ENCODE measurements at places on chromosomes 2 and 18.

DNA sequence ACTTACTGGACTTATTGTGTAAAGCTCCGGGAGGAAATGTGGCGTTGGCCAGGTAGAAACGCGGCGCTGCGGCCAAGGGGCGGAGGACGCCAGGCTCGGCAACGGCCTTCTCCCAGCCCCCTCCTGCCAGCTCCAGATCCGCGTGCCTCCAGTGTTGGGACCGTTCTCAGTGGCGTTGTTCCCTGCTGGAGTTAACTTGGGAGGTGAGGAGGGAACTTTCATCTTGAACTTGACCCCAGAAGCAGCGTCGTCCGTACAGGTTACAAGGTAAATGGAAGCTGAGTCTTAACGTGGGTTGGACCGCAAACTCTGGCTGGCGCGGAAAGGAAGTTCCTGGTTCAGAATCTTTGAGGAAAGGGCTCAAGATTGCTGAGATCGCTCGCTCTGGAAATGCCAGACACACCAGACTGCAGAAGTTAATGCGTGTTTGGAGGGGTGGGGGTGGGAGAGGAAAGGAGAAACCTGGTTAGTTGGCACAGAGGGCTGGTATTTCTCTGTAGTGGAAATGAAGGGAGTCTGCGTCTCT, 1.3 kb downstream of the TANC1 start:
- no peak for DNase-seq

GRCh38 chr18:3219241-3219630, 532 bp downstream of the MYOM1 start:
- no peak for DNase-seq

GRCh38 chr2:209321076-209321475, 102.8 kb upstream of the MAP2 start:
- no peak for DNase-seq

- no peak for DNase-seq
Measured at GRCh38 chr2:129641371-129641770, 338.1 kb upstream of the RAB6C start.

- DNase-seq: peak; percentile 88
Measured at GRCh38 chr2:134917888-134918525, 615 bp upstream of the CCNT2 start.

GRCh38 chr18:6199777-6200176, 214.9 kb downstream of the L3MBTL4 start:
- DNase-seq: no peak

DNA sequence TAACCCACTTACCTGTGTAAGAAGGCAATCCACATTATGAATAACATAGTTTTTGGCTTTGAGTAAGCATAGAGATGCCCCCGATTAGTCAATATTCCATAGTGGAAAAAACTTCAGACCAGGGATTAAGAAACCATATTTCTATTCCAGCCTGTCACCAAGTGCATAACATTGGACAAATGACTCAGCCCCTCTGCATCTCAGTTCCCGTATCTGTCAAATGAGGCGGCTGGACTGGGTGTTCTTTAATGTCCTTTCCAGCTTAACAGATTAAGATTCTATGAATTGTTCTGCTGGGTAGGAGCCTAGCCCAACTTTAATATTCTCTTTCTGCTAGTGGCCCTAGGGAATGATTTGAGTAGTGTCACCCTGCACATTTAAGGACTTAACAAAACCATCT, 11.8 kb upstream of the FTCDNL1 start:
- DNase-seq: no peak

DNA sequence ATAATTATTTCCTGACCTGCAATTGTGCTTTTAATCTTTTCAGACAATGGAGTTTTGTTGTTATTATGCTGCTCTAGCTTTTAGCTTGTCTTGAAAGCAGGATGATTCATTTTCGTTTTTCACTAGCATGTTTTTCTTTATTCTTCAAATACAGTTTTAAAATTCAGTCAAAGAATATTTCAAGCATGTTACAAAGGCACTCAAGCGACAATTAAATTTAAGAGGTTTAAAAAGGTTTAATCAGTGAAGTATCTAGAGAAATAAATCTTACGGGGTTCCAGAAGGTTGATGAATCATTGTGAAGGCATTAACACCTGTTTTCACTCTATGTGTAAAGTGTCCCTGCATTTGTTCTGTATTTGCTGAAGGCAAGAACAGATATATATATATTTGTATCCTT, 390.7 kb upstream of the TMEFF2 start:
- no peak for DNase-seq

DNA sequence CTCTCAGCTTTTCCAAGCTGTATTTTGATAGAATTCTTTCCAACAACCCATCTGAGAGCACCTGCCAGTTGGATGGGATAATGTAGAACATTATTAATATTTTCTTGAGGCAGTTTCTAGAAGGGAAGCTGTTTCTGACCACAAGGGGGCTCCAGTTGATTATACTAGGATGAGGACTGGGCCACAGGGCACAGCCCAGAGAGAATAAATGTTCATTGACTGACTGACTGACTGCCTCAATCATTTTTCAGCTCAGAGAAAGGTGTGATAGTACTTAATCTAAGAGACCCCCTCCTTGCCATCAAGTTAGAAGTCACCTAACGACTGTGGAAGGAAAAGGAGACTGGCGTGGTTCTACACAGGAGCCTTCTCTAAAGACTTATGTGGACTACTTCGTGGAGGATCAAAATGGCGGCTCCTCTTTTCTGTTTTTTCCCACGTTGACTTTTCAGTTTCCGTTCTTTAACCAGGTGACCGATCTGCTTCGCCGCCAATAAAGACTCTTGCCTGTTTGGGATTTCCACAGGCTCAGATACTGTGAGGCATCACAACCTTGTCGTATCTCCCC, 31.9 kb upstream of the CREG2 start:
- DNase-seq: no peak

GRCh38 chr18:58637197-58637596, 8.3 kb upstream of the ALPK2 start:
- DNase-seq: no peak

- DNase-seq: no peak
Measured at GRCh38 chr2:215452725-215453124, 16.9 kb upstream of the FN1 start.

- no peak for DNase-seq
Measured at GRCh38 chr2:211996857-211997256, 541.7 kb downstream of the ERBB4 start.

GRCh38 chr2:236862961-236863728, 222.5 kb upstream of the COPS8 start:
- no peak for DNase-seq

- no peak for DNase-seq
Measured at GRCh38 chr2:147567136-147567535, 277.7 kb upstream of the ACVR2A start.

DNA sequence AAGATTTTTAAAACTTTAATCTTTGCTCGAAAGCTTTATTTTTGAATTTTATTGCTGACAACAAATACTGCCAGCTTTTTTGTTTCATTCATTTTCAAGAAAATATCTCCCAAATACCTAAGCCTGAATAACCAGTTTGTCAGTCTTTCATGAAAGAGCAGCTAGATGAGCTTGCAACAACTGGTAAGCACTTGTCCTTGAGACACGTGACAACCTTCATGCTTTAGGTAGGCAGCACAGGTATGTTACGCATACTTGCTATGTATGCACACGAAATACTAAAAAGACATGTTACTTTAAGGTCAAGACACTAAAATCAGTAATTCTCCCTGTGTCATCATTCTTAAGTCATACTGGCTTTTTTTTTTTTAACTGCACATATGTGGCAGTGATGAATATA, 12.3 kb downstream of the CEBPZ start:
- no peak for DNase-seq

DNA sequence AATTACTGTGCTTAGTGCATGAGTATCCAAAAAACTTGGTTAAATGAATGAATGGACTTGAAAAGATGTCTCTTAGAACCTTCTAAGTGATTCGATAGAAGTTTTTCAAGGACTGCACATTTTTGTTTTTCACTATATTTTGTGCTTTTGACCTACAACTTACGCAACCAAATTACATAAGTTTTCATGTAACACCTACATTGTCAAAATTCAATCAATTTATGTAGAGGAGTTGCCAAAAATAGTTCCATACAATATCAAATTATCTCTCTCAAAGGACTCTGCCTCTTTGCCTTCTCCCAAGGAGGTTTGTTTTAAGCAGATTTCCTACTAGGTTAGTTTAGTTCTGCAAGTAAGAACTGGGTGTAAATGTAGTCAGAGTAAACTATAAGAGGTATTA, 10.3 kb downstream of the MARCHF7 start:
- no peak for DNase-seq

GRCh38 chr2:17479875-17480274, 38.4 kb downstream of the RAD51AP2 start:
- DNase-seq: no peak

DNA sequence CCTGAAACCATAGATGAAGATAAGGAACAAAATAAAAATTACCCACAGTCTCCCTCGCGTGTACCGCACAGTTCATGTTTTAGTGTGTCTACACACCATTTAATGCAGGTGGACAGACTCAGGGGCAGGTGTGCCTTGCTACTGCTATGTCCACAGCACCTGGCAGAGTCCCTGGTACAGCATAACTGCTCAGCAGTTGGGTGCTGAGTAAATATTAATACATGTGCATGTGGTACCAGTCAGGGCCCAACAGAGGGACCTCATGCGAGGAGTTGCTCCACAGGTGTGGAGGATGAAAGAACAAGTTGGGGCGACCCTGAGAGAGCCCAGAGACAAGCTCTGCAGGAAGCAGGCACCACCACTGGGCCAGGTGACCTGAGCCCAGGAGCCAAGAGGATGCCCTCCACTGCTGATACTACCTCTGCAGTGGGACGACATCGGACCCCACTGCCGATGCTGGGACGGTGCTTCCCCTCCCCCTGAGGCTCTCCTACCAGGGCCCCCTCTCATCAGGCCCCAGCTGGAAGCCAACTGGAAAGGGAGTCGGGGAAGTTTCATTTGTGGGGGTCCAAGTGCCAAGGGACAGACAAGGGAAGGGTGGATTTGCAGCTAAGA, 100.8 kb downstream of the NEDD4L start:
- DNase-seq: no peak

- no peak for DNase-seq
Measured at GRCh38 chr2:42900289-42900891, 108.0 kb upstream of the HAAO start.

GRCh38 chr2:109613081-109613921, 465 bp downstream of the SEPTIN10 start:
- DNase-seq: no peak

GRCh38 chr2:231861288-231861931, 64.8 kb downstream of the NPPC start:
- DNase-seq: no peak

DNA sequence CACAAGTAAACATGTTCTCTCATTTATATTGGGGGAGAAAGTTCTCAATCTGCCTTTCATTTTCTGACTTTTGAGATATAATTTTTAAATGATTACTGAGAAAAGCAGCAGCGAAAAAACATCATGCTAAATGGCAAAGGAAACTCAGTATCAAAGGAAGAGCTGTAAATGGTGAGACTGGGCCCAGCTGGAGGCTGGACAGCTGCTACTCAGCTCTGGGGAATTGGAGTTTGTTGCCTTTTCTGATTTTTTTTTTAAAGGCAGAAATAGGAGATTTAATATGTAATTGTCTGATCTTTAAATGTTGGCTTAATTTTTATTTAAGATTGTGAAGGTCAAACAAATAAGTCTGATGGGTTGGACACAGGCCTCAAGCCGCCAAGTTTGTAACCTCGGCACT, 137.1 kb upstream of the TACR1 start:
- DNase-seq: no peak

DNA sequence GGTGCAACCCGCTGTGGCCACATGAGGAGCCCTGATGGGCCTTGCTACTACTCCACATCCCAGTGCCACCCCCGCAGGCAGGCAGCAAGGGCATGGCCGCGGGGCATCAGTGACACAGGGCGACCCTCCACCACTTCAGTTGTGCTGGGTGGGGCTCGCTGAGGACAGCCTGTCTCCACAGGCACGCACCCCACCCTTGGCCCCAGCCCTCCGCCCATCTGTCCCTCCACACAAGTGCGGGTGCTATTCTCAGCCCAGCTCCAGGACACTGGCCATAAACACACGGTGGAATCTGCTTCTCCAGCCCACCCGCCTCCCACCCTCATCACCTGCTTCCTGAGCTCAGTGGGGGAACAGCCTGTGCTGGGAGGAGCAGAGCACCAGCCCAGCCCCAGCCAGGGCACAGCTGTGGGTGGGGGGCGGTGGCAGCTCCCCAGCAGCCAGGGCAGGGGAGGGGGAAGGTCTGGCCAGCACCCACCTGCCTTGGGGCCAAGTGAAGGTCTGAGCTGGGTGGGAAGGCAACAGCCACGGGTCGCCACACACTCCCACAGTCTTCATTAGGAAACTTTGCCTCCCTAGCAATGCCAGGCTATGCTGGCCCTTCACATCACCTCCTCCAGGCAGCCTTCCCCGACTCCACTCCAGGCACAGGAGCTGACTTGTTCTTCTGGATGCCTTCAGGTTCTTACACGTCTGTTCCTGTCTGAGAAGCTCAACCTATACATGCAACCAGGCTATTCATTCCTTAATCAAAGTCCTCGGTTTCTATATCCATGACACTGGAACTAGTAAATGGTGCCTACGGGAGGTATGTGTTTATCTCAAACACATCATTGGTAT, 16.5 kb downstream of the BIN1 start:
- DNase-seq: no peak

- DNase-seq: no peak
Measured at GRCh38 chr2:43853141-43854081, 14.6 kb downstream of the ABCG8 start.

DNA sequence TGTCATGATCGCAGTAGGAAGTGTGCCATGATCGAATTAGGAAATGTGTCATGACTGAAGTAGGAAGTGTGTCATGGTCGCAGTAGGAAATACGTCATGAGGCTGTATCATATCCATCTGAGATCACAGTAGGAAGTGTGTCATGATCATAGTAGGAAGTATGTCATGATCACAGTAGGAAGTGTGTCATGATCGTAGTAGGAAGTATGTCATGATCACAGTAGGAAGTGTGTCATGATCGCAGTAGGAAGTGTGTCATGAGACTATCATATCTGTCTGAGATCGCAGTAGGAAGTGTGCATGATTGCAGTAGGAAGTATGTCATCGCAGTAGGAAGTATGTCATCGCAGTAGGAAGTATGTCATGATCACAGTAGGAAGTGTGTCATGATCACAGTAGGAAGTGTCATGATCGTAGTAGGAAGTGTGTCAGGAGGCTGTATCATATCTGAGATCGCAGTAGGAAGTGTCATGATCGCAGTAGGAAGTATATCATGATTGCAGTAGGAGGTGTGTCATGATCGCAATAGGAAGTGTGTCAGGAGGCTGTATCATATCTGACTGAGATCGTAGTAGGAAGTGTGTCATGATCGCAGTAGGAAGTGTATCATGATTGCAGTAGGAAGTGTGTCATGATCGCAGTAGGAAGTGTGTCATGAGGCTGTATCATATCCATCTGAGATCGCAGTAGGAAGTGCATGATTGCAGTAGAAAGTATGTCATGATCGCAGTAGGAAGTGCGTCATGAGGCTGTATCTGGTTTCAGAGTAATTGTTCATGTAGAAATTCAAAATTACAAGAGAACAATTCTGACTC, 56.4 kb upstream of the NFATC1 start:
- no peak for DNase-seq

GRCh38 chr2:226661789-226662545, 137.7 kb downstream of the IRS1 start:
- no peak for DNase-seq

GRCh38 chr2:31028417-31028816, 109.8 kb downstream of the GALNT14 start:
- DNase-seq: no peak

- DNase-seq: no peak
Measured at GRCh38 chr18:79529296-79529695, 133.6 kb downstream of the NFATC1 start.
